Stimulated activated CD4-positive, alpha-beta T cell treated with anti-CD3 and anti-CD28 coated beads, Interleukin-1b, Interleukin-23, amount 100 ng/mL, for 1 hour (primary cell): ENCODE measurements at places on chromosomes 6 and 20.
A peak's percentile ranks its signal among the peaks of the same experiment; 100 is the strongest.

DNA sequence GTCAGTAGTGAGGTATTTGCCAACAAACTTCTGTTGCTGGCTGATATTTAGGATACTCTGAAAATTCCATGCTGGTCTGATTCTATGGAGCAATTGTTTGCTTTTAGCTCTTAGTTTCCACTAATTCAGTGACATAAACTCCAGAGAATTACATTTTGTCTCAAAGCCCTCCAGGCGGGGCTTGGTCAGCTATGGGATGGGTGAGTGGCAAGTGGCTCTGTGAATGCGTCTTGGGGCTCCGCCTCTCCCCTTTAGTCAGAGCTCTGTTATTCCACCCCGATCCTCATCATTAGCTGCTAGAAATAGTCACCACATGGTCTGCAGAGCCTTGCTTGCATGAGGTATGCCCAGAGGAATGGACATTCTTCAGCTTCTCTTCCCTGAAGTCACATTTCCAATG is 540.6 kb downstream of the QKI start:
- DNase-seq, result no peak

GRCh38 chr6:157235600-157236039 is 87.7 kb downstream of the TMEM242 start:
- peak; percentile 21 for DNase-seq

GRCh38 chr6:122726649-122727048 is 52.9 kb upstream of the FABP7 start:
- no peak for DNase-seq

DNA sequence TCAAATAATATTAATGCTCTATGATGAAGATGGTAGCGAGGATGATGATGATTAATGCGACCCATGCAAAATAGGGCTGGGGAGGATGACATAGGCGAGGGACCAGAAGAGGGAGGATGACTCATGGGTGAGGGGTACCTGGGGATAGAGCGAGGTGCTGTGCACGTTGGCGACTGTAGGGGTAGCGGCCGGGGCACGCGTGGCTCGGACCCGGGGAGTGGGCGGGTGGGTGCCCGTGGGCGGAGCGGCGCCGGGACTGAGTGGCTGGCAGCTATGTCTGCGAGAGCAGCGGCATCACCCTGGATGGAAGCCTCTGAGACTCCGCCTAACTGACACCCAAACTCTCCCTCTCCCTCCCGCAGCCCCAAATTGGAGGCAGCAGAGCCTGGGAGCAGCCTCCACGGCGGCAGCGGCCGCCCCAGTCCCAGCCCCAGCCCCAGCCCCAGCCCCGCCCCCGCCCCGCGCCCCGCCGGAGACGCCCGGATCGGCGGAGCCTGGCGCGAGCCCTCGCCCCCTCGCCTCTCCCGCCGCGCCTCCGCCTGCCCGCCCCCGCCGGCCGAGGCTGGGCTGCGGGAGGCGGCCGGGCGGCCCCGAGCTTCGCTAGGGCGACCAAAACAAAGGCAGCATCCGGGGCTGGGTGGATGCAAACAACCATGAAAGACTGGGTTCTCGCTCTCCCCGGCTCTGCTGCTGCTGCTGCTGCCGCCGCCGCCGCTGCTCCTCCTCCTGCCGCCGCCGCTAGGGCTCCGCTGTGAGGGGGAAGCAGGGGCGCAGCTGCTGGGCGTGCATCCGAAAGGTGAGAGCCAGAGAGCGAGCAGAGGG is at the start of gene RIMS1:
Gene RIMS1 (plus strand): TSS at position 367 of the 822 bp plus-strand sequence. CDS start 474 bp downstream, outside the sequence.
- no peak for DNase-seq

DNA sequence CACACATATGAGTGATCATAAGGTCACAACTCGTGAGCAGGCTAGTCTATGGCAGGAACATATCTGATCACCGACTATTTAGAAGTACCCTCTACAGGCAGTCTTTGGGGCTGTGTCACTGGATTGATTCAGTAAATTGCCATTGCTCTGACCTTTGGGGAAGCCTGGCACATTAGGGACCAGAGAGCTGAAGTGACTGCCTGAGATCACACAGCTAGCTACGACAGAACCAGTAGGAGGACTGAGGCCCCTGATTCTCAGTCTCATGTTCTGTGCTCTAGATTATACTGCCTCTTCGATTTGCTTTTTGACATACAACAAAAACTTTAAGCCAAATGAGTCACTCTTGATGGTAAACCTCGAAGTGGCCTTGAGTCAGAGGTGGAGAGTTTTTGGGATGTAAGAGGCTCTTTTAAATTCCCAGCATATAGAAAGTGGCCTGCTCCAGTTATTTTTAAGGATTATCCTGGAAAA is 247.5 kb upstream of the SUPT3H start:
- no peak for DNase-seq

DNA sequence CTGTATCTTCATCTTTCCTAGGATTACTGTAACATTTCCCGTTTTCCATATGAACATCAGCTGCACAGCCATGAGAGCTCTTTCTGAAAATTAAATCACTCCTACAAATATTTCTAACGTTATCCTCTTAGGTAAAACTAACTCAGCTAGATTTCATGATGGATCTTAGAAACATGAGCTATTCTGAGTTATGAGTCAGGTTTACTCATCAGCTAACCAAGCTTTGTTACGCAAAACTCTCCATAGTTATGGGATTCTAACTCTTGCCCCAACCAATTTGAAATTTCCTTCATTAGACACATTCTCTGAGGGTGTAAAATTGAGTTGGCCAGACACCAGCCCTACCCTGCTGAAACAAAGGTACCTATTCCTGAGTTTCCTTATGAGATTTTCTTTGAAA is 14.0 kb downstream of the DEFB110 start:
- no peak for DNase-seq

DNA sequence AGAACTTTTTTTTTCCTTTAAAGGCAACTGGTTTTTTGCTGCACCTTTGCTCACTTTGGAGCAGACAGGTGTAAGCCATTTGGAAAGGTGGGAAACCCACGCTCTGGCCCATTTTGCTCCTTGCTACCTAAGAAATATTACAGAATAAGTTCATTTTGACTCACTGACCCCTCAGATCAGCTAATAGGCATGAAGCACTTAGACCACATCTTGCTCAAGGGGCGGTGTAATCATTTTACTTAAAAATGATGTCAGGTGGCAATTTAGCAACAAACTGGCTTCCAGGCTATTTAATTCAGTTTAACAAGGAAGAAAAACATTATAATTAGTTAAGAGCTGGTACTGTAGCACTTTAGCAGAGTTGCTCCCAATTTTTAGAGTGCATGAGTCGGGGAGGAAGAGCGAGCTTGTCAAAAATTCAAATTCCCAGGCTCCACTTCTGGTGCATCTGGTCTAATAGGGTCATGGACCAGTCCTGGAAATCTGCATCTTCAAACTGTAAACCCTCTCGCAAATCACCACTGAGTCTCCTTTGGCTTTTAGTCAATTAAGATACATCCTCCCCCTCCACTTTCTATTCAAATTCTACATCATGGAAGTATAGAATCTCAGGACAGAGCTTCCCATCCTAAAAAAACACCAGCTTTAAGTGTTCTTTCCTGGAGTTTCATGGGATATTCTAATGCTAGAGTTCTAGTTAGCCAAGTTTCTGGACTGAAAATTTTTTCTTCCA is 38.2 kb downstream of the JAG1 start:
- DNase-seq, result no peak

GRCh38 chr6:157562997-157563396 is 182.0 kb downstream of the ZDHHC14 start:
- no peak for DNase-seq

DNA sequence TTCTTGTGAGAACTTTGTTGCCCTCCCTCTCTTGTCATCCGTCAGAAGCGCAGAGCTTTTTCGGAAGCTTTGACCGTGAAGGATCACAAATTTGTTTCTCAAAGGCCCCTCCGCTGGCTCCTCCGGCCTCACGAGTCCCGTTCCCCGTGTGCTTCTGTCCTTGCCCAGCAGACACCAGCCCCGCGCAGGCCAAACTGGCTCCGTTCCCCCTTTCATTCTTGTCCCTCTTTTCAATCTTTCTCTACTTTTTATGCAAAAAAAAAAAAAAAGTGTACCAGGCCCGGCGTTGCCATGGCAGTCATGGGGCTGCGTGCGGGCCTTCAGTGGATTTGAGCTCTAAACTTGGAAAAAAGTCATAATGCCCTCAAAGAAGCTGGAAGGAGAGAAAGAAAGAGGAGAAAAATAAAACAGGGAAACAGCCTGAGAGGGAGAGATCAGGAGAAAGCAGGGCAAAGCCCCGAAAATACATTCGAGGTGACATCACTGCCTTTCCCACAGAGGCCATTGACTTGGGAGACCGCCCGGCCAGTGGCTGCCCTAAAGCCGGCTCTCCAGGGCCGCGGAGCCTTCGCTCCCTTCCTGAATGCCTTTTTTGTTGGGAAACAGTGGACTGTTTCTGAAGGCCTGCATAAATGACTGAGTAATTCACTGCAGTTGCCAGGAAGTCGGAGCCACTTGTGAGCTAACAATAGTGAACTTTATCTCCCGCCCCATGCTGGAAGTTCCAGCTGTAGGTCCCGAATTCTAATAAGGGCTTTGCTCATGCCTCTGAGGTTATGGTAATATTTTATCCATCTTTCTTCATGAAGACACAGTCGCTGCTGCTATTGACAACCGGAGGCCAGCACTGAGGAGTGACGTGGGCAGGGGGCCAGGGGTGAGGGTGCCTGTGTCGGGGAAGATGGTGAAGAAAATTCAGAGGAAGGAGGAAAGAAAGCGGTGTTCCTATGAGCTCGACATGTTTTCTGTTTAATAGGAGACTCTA is 670.9 kb downstream of the QKI start:
- no peak for DNase-seq

DNA sequence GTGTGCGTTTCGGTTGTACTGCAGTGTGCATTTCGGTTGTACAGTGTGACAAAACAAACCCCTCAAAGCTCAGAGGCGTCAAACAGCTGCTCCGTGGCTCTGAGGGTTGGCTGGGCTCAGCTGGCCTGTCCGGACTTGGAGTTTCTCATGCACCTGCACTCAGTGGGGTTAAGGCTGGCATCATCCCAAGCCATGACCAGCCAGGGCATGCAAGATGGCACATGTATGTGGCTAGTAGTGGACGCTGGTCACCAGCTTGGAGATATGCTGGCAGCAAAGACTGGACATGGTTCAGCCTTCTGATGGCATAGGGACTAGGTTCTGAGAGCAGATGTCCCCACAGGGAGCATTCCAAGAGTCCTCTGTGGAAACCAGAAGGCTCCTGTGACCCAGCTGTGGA is 187.2 kb downstream of the CDH4 start:
- no peak for DNase-seq

DNA sequence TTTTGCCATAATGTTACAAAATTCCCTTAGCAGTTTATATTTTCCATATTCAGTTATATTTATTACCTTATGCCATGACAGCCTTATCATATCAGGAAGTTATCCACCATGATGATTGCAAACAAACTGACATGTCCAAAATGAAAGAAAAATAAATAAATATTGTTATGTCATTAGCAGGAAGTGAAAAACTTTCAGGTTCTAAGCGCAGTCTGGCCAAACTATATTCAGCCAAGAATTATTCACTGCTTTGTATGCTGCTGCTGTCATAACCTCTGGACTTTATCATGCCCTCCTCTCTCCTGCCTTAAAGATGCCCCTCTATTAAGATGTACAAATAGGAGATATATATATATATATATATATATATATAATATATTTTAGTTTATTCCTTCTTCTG is 27.7 kb upstream of the DEFB112 start:
- DNase-seq, result no peak

DNA sequence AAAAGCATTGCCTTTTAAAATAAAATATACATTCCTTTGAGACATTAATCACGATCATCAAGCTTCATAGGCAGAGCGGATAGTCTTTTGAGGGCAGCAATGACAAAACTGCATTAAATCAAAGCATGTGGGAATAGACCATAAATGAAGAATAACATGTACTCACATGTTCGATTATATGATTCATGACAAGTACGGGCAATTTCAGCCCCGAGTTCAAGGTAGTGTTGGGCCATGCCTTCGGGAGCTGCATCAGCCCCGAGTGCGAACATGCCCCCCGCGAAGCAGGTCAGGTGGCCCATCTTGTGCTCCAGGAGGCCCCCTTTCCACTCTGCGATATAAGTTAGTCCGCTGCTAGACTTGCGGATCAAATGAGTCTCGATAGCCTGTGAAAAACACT is 111.0 kb upstream of the FAM184A start:
- no peak for DNase-seq

- no peak for DNase-seq
Measured at GRCh38 chr20:3371754-3372153, 35.7 kb downstream of the DNAAF9 start.

GRCh38 chr6:32108094-32108627 is 977 bp downstream of the TNXB start:
- DNase-seq, result no peak

- no peak for DNase-seq
Measured at GRCh38 chr6:168886964-168887363, 366.7 kb downstream of the THBS2 start.

- DNase-seq, result no peak
Measured at GRCh38 chr6:144715344-144715743, 430.2 kb downstream of the UTRN start.

GRCh38 chr6:105485456-105485855 is 82.6 kb upstream of the PREP start:
- DNase-seq, result no peak

GRCh38 chr6:113171882-113172281 is 685.3 kb upstream of the MARCKS start:
- DNase-seq, result no peak

DNA sequence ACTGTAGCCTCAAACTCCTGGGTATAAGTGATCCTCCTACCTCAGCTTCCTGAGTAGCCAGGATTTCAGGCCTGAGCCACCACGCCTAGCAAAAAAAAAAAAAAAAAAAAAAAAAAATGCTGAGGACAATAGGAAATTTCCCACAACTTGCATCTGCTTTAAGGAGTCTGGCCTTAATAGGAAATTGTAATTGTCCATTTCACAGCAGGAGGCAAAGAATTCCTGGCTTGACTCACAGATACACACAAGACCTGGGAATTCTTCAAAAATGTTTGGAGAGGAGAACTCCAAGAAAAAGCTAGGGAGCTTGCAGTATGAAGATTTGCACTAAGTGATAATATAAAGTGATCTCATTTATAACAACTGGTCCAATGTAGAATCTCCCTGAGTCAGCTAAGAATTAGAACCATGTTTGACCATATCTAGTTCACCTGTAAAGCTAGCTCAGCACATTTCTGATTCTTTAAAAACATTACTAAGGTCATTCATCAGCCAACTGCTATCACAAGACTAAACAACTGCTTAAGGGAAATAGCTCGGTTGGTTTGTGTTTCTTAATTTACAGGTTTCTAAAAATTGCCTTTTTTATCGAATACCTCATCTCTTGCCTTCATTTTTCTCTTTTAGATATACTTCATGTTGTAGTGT is 80.2 kb upstream of the SLC2A12 start:
- no peak for DNase-seq

- DNase-seq, result no peak
Measured at GRCh38 chr6:19664050-19664449, 173.1 kb upstream of the ID4 start.

GRCh38 chr20:25408170-25408547 is 686 bp downstream of the GINS1 start:
- DNase-seq, result no peak
